Mesenchymal stem cell (in vitro differentiated cells and primary cell): ENCODE measurements at places on chromosomes 7 and 10.

DNA sequence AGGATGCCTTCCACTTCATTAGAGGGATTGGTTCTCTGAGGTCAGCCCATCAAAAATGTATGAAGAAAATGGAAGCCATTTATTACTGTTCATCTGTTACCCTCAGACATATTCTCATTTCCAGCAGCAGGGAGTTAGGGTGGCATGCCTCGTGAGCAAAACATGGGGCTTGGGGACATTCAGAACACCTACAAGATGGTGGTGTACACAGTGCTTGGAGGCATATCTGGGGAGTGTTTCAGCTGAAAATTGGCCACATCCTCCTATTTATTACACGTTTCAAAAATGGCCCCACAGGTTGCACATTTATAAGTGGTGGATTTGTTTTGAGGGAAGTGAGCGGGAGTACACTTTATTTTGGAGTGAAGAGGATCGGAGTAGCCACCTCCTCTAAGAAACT lies 93.4 kb downstream of the SPAG6 start:
- no peak overlapping the region for H3K4me3 ChIP-seq
- H3K27me3 ChIP-seq = no peaks in the 10 kb centered on the region
- no peaks in the 10 kb centered on the region for H3K36me3 ChIP-seq
- DNase-seq = no peak

DNA sequence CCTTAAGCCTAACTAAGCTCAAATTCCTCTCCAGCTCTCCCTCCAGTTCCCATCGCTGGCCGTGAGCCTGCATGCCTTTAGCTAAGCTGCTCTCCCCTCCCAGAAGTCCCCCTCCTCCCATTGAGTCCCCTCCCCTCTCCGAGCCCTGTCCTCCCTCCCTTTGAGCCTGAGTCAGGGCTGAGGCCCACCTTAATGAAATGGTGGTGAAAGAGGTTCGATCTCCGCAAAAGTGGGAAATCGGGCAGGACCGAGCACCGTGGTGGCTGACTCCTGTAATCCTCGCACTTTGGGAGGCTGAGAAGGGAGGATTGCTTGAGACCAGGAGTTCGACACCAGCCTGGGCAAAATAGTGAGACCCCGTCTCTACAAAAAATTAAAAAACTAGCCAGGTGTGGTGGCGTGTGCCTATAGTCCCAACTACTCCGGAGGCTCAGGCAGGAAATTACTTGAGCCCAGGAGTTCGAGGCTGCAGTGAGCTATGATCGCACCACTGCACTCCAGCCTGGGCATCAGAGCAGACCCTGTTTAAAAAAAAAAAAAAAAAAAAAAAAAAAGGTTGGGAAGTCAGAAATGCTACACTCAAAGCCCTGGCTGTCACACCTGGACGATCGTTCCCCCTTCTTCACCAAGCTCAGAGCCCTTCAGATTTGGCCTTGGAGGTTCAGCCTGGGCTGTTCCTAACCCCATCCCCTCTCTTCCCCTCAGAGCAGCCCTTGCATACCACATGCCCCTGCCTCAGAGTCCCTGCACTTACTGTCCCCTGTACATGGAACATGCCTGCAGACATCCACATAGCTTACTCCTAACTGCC lies 995 bp upstream of the CLDN3 start:
- no peak overlapping the region for H3K27ac ChIP-seq
- peaks cover 16% of the 10 kb centered on the region for H3K36me3 ChIP-seq
- peaks cover 13% of the 10 kb centered on the region for H3K4me1 ChIP-seq
- H3K4me3 ChIP-seq = no peak overlapping the region
- no peak for DNase-seq

GRCh38 chr7:73890555-73891147 lies 29.7 kb downstream of the TMEM270 start:
- no peak overlapping the region for H3K27ac ChIP-seq
- H3K4me1 ChIP-seq = peaks cover 44% of the 10 kb centered on the region
- no peaks in the 10 kb centered on the region for H3K27me3 ChIP-seq
- H3K36me3 ChIP-seq = no peaks in the 10 kb centered on the region

- no peaks in the 10 kb centered on the region for H3K4me1 ChIP-seq
- H3K4me3 ChIP-seq = no peak overlapping the region
- peaks cover 4% of the 10 kb centered on the region for H3K27me3 ChIP-seq
- no peak overlapping the region for H3K27ac ChIP-seq
- no peak for DNase-seq
Observed at GRCh38 chr7:142690554-142691182, 58.6 kb upstream of the PRSS1 start.

GRCh38 chr10:132027423-132027983 lies 38.2 kb upstream of the JAKMIP3 start:
- no peak overlapping the region for H3K4me3 ChIP-seq
- peaks cover 58% of the 10 kb centered on the region for H3K27me3 ChIP-seq

DNA sequence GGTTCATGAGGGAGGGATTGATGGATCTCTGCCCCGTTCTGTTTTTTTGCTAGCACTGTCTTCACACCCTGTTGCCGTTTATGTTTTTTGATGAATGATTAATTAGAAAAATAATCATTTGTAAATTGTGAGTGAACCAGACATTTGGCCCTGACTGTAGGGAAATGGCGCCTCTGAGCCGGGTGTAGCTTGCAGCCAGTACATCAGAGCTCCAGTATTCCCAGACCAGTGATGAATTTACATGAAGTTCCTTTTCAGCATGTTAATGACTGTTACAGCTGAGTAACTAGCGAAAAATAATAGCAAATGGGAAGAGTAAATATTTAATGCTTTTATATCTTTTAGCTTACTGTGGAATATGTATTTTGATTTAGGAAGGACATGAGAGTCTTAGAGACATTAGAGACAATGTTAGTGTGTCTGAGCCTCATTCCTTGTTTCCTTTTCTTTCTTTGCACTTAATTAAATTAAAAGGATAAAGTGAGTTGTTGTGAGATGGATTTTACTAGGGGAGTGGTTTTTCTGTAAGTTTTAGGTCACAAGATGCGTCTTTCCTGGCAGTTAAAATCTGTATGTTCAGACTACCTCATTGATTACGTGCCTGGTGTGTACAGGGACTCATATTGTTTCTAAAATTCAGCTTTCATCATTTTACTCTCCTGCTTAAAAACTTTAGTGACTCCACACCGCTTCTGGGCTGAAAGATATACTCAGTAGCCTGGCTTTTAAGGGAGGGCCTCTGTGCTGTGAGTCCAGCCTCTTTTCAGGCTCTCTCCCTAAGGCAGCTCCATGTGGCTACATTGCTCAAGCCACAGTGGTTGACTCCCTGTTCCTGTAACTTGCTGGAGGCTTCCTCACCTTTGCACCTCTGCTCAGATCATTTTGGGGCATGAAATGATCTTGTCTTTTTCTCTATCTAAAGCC lies 86.4 kb downstream of the AUTS2 start:
- DNase-seq = no peak
- no peaks in the 10 kb centered on the region for H3K36me3 ChIP-seq
- no peak overlapping the region for H3K4me3 ChIP-seq
- H3K4me1 ChIP-seq = no peaks in the 10 kb centered on the region

- H3K36me3 ChIP-seq = no peaks in the 10 kb centered on the region
- H3K4me1 ChIP-seq = no peaks in the 10 kb centered on the region
- H3K4me3 ChIP-seq = no peak overlapping the region
- no peaks in the 10 kb centered on the region for H3K27me3 ChIP-seq
Observed at GRCh38 chr7:87107949-87108776, 44.1 kb upstream of the DMTF1 start.
